Cardiac septum (tissue), 1 donor: ENCODE measurements at places on chromosomes 4 and X. TPM values are rescaled to one million over a fixed set of nuclear protein-coding genes. Genes with fewer than 3 reads are reported as not detected.
A peak's percentile ranks its signal among the peaks of the same experiment; 100 is the strongest.

DNA sequence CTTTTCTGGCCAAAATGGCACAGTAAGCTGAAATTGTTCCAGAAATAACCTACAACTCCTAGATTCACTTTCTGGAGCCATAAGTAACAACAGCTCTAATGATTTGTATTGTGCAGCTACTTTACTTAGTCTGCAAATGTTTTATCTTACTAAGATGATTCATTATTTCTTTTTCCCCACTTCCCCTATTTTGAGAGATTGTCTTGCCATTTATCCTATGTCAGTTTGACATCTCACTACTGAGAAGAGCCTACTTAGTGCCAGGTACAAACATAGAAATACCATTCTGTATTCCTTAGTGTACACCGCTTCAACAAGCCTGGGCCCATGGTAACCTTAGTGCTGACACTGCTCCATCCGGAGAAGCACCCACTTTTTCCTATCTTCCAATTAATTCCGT lies 13.8 kb upstream of the STK26 start:
- no peak for DNase-seq

DNA sequence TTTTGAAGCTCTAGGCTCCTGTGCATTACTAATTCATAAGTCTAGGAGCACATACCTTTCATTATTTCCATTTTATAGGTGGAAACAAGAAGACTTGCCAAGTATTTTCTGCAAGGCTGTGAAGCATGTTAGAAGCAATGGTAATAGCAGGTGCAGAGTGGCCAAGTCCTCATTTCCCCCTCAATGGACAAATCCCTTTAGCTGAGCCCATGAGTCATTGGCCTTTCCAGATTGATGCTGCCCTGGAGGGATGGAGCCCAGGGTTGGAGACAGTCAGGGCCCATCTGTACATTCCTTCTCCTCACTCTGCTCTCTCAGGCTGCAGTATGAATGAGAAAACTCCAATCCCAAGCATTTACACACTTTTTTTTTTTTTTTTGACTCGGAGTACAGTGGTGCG lies 6.6 kb downstream of the MGST2 start:
- no peak for DNase-seq

- no peak for DNase-seq
These were observed 90.8 kb downstream of the IRF2 start for GRCh38 chr4:184383497-184384055.

The AFM gene
- total RNA-seq, result not detected

DNA sequence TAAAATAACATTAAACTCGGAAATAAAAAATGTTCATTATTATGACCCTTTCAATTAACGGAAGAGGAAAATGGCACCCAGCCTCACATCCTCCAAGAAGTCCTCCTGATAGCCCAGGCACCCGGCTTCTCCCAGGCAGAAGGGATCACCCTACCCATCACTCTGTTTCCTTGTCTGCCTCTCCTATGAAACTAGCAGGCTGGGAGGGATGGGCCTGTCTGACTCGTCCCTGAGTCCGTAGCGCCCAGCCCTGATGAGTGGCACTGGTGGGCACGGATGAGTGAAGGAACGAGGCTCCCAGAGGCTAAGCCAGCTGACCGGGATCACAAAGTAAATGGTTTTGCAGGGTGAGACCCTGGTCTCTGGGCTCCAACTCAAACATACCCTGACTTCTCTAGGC lies 28.6 kb upstream of the KIAA0232 start:
- DNase-seq, result no peak

GRCh38 chr4:122458625-122459024 lies 2.1 kb upstream of the IL2 start:
- no peak for DNase-seq

- DNase-seq, result no peak
These were observed 87.2 kb upstream of the MYOZ2 start for GRCh38 chr4:119048446-119048845.

GRCh38 chr4:89994176-89994873 lies 99.7 kb downstream of the MMRN1 start:
- no peak for DNase-seq

DNA sequence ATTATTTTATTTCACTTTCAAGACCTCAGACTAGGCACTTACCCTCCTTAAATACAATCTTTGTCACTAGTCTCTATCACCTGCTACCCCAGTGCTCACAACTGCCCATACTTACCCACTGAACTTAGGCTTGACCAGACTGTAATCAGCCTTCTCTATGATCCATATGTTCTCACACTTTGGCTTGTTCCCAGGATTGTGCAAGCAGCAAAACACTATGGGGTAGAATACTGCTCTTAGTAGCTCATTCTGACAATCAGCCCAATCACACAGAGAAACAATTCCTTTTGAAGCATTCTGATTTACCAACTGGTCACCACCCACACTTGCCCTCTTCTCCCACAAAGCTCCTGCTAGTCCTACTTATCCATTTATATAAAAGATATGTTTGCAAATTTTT lies 878.3 kb downstream of the FSTL5 start:
- DNase-seq, result no peak

DNA sequence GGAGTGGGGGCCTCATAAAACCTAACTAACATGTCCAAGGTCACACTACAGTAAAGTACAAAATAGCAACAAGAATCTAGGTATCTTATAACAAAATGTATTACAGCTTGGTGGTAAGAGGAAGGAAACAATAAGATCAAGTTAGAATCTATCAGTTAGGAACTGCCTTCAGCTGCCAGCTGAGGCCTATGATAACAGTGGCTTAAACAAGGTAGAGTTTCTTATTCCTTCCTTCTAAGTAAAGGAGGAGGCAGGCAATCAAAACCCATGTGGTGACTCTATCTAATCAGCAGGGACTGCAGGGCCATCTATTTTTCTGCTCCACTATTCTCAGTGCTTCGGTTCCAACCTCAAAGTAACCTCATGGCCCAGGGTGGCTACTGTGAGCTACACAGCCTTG lies 10.9 kb downstream of the SH3D19 start:
- no peak for DNase-seq

The RTL9 gene
- total RNA-seq, result 0.35 TPM

DNA sequence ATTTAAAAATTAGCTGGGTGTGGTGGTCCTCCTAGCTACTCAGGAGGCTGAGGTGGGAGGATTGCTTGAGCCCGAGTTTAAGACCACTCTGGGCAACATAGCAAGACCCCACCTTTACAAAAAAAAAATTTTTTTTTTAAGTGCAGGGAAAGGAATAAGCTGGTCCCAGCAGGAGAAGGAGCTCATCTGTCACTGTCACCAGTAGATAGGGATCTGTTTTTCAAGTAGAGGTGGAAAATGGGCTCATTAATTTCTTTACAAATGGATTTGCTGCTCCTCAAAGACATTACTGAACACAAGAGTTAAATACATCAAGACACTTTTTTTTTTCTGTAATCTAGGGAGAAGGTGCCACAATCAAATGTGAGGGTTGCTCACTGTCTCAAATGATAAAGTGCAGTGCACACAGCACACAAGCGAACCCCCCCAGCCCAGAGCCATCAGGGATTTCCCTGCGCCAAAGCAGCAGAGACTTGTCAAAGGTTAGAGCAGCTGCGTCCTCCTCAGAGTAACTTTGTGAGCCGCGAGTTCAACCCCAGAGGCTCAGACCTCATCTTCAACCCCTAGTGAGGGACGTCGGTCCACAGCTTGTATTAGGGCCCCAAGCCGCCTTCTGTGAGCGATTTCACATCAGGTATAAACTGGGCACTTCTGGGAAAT lies 14.3 kb upstream of the MTNR1A start:
- no peak for DNase-seq

DNA sequence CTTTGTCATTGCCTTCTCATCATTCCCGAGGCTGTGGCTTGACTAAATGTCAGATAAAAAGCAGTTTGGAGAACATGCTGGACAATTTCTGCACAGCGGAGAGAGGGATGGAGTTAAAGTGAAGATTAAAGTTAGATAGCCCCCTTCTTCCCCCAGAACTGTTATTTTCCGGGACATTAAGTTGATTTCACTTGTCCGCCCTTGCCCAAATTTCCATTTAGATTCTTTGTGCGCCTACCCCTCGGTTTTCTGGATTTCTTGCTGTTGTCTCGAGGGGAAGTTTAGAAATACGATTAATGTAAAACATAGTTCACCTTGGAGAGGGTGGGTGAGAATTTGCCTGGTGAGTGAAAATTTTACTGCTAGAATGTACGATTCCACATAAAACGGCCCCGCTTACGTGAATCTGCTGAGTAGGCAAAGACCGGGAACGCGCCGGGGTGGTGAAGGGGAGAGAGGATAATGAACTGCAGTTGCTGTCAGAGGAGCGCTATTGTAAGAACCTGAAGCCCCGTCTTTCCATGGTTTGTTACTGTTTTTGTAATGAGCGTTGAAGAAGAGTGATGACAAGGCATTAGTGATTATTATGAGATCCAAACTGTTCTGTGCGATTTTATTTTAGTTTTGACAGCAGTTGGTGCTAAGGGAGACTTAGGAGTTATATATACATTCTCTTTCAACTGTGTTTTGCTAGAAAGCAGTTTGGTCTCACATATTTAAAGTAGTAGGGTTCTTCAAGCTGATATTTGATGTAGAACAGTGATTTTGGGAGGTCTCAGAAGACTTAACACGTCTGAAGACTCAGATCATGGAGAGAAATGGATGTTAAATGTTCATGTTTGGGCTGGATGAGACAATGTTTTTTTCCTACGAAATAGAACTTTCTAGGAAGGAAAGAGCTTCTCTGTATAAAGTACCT lies 73.0 kb downstream of the AFF1 start:
- DNase-seq, result peak; percentile 89

DNA sequence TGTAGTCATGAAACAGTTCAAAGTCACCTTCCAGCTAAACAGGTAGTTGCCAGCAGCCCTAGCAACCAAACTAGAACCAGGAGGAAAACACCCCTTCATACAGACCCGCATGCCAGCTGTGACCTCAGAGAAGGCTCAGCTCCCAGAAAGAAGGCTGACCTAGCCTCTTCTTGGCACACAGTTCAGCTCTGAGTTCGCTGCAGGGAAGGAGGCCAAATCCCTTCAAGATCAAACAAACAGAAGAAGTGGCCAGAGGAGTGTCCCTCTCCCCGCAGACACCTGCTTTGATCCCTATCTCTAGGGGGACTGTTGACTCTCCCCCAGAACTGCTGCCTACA lies 56.0 kb downstream of the HADH start:
- no peak for DNase-seq

GRCh38 chr4:89579771-89580170 lies 257.2 kb downstream of the SNCA start:
- no peak for DNase-seq

GRCh38 chr4:73822389-73822788 lies 14.1 kb upstream of the CXCL6 start:
- no peak for DNase-seq

The TMEM144 gene
- 14.6 TPM for total RNA-seq

The TEX13A gene
- total RNA-seq, result not detected

The ARHGEF6 gene
- total RNA-seq, result 51.3 TPM

The OPRPN gene
- total RNA-seq, result not detected

GRCh38 chr4:182254026-182254780 lies 11.0 kb downstream of the TENM3 start:
- DNase-seq, result no peak

The PLK4 gene
- total RNA-seq, result 0.75 TPM

- DNase-seq, result no peak
These were observed 93.9 kb upstream of the CBR4 start for GRCh38 chr4:169103966-169104412.

DNA sequence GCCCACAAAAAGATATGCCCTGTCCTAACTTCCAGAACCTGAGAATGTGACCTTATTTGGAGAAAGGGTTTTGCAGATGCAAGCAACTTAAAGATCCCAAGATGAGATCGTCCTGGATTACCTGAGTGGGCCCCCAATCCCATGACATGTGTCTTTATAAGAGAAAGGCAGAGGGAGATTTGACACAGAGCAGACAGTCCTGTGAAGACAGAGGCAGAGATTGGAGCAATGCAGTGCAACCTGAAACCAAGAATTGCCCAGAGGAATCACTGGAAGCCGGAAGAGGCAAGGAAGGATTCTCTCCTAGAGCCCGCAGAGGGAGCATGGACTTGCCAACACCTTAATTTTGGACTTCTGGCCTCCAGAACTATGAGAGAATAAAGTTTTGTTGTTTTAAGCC lies 171.5 kb downstream of the SMIM20 start:
- DNase-seq, result no peak

GRCh38 chr4:40409835-40410234 lies 74.7 kb downstream of the CHRNA9 start:
- no peak for DNase-seq

- DNase-seq, result no peak
These were observed 109.5 kb upstream of the ADRA2C start for GRCh38 chr4:3656416-3657356.

The NHSL2 gene
- 6.7 TPM for total RNA-seq

DNA sequence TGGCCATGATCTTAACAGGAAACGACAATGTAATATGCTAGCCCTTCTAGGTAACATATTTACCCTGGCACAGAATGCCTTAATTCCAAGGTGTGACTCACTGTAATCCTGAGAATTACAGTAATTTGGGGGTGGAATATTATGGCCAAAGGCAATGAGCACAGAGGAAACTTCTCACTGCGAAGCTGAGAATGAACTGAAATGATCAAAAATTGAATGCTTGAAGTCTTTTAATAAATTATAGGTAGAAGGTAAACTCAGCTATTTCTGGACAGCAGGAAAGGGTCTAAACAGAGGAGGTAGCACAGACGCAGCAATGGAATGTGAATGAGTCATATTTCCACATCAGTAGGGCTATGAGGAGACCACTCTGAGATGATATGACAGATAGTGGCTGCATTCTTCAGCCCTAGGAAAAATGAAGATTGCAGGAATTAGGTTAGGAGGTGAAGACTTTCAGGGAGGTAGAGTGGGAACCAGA lies 312.6 kb downstream of the PACRGL start:
- no peak for DNase-seq

GRCh38 chr4:82403725-82404124 lies 26.5 kb downstream of the HNRNPDL start:
- no peak for DNase-seq

The PLXNA3 gene
- total RNA-seq, result 46.9 TPM
